ENCODE measurements at places on chromosomes 7 and 10.

GRCh38 chr7:77428777-77429231 lies 12.7 kb upstream of the GSAP start:
- DNase-seq, result no peak

GRCh38 chr10:52019077-52019555 lies 295.0 kb upstream of the DKK1 start:
- no peak for DNase-seq

DNA sequence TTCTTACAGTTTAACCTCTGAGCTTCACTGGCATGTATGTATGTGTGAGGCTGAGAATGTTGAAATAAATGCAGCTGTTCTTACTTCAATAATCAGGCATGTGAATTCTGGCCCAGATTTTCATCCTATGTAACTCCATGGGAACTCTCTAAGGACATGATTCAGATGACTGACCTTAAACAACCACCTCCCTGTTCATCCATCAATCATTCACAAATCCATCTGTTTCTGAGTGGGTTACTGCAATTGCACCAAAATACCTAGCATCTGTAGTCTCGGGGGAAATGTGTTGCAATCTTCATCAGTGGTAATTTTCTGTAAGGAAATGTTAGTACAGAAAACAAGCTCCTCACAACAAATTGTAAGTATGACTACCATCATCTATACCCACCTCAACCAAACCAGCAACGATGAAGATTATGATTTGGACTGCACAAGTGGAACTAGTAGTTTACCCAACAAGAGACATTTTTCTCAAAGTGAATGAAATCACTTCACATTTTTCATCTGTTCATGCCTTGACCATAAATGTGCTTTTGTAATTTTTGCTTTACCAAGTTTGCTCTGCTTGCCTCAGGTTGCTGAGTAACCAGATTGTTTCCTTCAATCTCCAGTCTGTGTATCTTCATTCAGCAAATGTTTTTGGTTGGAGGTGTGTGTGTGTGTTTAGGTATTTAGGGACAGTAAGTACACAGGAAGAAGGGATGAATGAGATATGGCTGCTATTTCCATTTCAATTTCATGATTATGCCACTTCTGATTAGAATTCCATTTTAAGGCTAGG lies 65.7 kb upstream of the FZD8 start:
- peak; percentile 12 for DNase-seq

- no peak for DNase-seq
These were observed 331.5 kb downstream of the PLXDC2 start for GRCh38 chr10:20147684-20148083.

DNA sequence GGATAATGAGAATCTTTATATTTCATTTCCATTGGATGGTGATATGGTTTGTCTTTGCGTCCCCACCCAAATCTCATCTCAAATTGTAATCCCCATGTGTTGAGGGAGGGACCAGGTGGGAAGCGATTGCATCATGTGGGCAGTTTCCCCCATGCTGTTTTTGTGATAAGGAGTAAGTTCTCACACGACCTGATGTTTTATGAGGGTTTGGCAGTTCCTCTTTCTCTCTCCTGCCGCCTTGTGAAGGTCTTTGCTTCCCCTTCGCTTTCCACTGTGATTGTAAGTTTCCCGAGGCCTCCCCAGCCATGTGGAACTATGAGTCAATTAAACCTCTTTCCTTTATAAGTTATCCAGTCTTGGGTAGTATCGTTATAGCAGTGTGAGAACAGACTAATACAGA lies 59.4 kb downstream of the MTPN start:
- no peak for DNase-seq

GRCh38 chr10:65719790-65720189 lies 1206.0 kb upstream of the LRRTM3 start:
- DNase-seq, result no peak

- DNase-seq, result no peak
These were observed 29.6 kb upstream of the PSAP start for GRCh38 chr10:71880425-71881306.

DNA sequence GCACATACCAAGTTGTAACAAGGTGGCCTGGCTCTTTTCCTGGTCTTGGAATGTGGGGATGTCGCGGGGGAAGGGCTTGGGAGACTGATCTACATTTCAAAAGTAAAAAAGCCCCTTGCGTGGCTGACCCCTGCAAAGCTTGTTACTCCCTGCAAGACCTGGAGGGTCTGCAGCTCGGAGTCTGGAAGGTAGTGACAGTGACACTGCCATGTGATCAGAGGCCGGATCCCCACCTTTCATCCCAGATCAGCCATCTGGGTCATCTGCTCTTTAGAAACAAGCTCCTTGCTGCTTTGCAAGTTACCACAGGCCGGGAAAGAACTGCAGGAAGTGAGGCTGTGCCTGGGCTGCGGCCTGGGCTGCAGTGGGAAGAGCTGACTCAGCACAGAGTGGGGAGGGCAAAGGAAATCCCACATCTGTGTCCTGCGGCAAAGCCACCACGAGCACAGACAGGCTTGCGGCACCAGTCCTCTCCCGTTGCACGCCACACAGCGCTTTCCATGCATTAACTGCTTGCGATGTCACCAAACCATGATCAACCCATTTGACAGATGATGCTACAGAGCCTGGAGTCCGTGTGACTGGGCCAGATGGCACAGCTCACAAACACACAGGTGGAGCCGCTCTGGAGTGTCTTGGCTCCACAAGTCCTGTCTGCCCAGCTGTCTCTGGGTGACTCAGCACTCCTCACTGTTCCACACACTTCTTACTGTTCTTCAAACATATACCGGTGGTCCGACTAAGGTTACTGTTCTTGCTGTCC lies 97.7 kb downstream of the SH3PXD2A start:
- peak; percentile 54 for DNase-seq

DNA sequence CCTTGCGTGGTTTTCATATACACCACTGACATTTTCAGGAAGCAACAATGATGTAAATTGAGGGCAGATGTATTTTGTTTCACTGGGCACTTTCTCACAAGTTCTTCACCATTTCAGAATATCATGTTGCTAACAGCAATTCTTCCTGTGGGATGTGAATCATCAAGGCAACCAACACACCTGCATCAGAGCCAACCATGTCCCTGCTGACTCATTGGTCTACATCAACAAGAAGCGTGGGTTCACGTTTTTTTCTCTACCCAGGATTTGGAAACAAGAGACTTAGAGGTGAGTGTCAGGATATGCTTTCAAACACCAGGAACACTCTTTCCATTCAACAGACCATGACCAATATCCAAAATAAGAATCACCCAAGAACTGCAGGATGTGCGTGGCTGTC lies 203.9 kb downstream of the TEX36 start:
- DNase-seq, result no peak

- DNase-seq, result no peak
These were observed 343.7 kb upstream of the GALNT17 start for GRCh38 chr7:70788276-70788675.

DNA sequence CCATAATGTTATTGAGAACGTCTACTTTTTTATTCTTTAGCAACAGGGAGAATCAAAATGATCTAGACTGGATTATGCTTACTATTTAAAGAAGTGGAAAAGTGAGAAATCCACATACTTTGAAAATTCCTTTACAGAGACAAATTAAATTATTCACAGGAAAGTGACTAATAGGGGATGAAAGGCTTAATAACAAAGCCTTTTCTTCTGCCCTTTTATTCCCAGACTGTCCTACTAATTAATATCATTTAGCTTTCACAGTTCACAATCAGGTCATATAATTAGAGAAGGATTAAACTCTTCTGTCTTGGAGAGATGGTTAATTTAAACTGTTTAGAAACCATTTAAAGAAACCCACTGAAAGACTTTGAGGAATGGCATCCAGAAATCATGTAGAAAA lies 58.8 kb downstream of the ARL4A start:
- no peak for DNase-seq

DNA sequence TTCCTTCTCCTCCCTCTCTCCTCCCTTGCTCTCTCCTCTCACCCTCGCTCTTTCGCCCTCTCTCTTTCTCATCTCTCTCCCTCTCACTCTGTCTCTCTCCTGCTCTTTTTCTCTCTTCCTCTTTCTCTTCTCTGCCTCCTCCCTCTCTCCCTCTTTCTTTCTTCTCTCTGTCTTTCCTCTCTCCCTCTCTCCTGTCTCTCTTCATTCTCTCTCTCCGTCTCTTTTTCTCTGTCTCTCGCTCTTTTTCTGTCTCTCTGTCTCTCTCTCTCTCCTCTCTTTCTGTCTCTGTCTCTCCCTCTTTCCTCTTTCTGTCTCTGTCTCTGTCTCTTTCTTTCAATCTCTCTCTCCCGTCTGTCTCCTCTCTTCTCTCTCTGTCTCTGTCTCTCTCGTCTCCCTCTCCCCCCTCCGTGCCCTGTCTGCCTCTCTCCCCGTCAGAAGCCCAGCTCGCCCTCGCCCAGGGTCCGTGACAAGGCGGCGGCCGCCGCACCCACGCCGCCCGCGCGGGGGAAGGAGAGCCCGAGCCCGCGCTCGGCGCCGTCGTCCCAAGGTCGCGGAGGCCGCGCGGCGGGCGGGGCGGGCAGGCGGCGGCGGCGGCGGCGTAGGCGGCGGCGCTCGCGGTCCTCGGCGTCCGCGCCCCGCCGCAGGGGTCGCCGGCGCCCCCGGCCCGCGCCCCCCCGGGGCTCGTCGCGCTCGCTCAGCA lies 21.3 kb upstream of the HSPB1 start:
- DNase-seq, result peak; percentile 65

DNA sequence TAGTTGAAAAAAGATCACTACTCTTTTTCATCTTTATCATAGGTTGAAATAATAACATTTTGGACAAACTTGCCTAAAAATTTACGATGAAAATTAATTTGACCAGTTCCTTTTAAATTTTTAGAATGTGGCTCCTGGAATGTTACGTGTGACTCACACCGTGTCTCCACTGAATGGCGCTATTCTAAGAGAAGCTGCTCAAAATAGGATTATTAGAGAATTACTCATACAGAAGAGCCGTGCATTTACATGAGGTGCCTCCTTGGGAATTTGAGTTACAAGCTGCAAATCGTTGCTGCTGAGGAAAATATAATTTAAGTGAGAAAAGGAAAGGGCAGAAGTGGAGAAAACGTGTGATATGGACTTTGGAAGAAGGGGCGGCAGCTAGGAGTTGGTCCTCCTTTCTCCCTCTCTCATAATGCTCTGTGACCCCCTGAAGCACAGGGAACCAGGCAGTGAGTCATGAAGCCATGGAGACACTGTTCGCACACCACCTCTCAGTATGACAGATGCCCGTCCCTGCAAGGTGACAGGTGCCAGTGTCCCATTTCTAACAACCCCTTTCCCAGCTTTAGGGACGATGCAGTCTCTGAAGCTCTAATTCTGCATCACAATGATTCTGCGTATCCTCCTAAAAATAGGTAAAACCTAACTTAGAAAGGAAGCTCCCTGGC lies 323.2 kb upstream of the COBL start:
- DNase-seq, result no peak

DNA sequence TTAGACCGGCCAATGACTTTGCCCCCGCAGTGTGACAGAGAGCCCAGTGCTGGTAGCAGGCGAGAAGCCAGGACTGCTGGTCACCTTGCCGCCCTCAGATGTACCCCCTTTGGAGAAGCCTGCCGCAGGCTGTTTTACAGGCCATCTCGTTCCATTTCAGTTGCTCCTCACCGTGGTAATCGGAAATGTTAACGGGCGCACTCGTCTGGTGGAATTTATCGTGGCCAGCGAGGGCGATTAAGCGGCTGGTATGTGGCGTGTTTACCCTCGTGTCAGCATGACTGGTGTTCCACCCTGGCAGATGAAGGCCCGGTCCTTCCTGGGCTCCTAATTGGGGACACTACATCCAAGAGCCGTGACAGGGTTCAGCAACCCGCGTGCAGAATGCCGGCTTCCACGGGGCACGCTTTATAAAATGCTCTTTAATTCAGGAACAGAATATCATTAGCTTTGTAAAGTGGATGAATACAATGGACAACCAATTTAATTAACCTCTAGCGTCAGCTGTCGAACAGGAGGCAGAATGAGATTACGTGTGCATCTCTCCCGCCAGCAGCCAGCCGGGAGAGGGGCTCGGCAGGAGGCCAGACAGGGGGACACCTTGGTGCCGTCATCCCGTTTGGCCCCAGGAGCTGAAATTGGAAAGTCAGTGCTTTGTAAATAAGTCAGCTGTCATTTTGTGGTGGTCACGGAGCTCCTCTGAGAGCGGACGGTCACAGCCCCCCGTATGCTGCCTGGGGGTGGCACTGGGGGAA lies 108.3 kb downstream of the NKX6-2 start:
- DNase-seq, result no peak

DNA sequence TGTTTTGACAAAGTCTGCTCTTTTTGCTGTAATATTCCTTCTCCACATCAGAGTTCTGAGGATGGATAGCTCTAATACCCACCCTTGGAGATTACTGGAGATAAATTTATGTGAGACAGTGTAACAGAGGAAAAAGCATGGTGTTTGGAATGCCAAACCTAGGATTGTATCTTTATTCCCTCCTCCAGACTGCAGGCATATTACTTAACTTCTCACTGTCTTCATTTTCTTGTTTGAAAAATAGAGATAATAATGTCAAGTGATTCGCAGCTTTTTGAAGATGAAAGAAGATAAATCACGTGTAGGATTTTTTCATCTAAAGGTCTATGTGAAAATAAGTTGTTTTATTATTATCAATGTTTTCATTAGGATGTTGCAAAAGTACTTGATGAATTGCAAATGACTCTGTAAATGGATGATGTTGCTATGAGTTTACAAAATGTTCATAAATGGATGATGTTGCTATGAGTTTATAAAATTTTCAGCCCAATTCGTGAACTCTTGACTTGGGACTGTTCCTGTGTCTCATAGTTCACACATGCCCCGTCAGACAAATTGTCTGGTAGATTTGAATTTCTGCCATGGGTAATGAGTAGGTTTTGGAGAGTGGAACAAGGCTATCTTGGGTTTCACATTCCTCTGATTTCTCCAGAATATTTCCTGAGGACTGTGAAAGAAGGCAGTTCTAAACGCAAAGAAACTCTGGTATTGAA lies 113.1 kb upstream of the IGFBP3 start:
- DNase-seq, result peak; percentile 66

DNA sequence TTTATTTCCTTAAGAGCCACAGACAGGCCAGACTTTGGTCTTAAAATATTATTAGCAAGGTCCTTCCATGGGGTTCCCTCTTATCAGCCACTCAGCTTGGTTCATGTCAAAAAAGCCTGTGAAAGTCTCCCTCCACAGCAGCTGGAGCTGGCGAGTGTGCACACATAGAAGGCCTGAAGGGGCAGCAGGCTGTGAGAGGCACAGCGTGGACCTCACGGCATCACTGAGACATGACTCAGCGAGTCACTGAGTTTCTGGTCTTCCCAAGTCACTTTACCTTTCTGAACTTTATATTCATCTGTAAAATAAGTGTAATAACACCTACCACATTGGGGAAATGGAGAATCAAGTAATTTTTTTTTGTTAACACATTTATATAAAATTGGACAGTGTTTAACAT lies 8.7 kb downstream of the TAF3 start:
- peak; percentile 65 for DNase-seq
